Stimulated activated CD4-positive, alpha-beta T cell treated with anti-CD3 and anti-CD28 coated beads, TNF-alpha, amount 100 ng/mL, for 48 hours (primary cell): ENCODE measurements at places on chromosomes 12 and 14.

DNA sequence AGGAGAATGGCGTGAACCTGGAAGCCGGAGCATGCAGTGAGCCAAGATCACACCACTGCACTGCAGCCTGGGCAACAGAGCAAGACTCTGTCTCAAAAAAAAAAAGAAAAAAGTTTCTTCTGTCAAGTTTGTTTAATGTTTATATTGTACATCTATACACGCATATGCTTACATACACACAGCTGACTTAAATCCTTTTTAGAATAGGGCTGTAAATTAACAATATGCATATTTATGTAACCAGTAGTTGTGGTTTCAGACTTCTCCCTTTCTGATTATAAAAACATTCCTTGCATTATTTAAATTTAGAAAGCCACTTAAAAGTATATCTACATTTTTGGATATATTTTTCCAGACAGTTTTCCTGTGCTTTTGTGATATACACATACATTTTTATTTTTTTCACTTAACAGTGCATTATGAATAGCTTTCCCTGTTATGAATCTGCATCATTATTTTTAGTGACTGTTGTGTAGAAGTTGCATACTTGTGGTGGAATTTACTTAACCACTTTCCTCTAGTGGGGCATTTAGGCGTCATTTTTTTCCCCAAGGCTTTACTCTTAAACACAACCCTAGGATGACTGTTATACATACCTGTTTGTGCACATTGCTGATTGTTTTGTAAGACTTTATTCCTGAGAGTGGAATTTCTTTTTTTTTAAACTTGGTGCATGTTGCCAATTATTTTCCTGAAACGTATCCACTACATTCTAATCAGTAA, 29.4 kb downstream of the POLR3B start:
- DNase-seq, result no peak

GRCh38 chr12:67357376-67358125, 88.4 kb downstream of the CAND1 start:
- DNase-seq, result no peak

GRCh38 chr12:125340791-125341190, 275.6 kb downstream of the AACS start:
- no peak for DNase-seq

- no peak for DNase-seq
Measured at GRCh38 chr12:3132636-3133404, 55.6 kb downstream of the TSPAN9 start.

DNA sequence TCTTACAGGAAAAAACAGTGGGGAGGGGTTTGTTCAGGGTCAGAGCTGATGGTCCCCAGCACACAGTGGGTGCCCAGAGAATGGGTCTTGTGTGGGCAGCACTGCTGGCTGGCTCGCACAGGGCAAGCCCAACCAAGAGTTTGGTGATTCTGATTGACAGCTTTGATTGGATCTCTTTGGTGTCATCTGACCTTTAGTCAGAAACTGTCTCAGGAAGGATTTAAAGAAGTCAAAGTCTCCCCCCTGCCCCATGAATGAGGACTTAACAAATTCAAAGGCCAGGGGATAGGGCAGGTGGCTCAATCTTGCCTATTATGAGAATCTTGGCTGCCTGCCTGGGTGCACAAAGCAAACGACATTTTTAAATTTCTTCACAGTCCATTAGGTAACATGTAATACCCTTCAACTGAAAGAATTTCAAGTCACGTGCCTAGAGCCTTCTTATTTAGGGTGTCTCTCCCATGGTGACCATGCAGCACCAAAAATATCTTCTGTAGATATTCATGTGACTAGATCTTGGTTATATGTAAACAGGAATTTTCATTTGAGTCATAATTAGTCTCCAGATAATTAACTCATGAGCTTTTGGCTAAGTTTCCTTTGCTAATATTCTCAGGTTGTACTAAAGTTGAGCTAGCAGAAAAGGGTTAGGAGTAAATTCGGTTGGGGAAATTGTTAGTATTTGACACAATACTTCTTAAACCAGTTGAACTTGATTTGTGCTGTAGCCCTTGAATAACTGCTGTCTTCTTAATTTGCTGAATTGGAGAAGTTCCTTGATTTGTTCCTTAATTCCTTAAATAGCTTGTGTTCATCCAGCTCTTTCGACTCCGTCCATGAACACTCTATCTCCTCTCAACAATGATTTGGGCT, 54.5 kb upstream of the HECTD1 start:
- DNase-seq, result no peak

DNA sequence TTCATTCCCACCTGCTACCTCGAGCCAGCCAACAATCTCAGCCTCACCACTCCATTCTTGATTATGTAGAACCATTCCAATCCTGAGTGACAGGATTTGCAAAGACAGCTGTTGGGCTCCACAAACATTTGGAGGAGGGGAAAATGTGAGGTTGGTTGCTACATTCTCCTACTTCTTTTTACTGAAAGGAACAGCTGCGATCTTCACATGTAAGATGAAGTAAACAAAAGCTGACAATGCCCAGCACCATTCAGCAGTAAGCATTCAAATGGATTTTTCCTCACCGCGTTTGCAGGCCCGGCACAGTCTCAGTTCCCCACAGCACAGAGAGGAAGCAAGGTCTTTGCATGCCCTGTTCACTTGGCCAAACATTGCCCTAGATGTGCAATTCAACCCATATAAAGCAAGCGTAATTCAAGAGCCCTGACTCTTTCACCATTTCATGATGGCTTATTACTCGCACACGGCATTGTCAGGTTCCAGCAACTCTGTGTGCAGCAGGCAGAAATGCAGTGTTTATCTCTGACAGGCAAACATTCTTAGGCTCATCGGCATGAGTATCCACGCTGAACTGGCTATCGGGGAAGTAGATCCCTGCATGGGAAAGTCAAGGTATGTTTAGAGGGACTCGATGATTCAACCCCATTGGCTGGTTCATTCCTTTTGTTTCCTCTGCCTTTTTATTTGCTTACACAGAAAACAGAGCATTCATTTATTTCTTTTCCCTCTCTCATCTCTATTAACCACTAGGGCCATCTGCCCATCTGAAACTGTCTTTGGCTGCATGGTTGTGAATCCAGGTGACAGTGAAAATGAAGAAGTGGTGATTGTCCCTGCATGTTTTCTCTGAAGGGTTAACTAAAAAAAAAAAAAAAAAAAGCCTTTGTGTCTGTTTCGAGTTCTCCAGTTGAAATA, 236.1 kb upstream of the PLEKHG7 start:
- DNase-seq, result no peak

GRCh38 chr14:75402867-75403413, 24.9 kb upstream of the JDP2 start:
- no peak for DNase-seq

GRCh38 chr12:118773956-118774723, 207.2 kb upstream of the SRRM4 start:
- no peak for DNase-seq

GRCh38 chr14:73718418-73719251, 4.5 kb upstream of the PNMA1 start:
- no peak for DNase-seq

DNA sequence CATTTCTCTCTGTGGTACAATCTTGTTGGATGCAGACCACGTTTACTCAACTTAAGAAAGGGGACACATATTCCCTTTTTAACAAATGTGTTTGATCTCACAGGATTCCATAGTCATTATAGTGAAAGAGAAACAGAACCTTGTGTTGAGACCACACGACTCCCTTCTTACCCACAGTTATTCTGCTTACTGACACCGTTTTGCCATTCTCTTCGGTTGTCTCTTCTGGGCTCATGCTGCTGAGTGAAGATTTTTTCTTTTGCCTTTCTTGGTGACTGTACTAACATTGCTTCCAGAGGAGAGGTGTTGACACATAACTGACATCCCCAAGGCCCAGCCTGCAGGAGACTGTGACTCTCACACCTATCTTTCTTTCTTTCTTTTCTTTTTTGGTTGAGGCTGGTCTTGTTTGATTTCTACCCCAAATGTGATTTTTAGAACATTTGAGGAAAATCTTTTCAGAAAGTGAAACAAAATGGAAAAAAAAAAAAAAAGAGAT, 61.2 kb upstream of the OTOGL start:
- DNase-seq, result no peak

GRCh38 chr12:26762186-26762585, 70.8 kb downstream of the ITPR2 start:
- DNase-seq, result no peak
